ENCODE measurements at places on chromosomes 1 and 21.

DNA sequence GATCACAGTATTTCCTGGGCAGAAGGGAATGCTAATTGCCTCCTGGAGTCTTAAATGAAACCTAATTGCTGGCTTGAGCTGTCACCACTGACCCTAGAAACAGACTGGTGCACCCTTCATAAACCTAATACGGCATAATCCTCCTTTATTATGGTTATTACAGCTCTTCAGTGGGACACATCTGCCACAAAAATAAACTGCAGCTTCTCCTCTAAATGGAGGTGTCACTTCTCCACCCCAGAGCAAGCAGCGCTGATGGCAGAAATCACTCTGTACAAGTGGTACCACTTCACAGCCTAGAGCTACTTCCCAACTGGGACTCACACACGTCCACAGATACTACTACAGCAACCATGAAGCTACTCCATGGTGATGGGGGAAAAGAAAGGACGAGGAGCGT is 11.1 kb downstream of the PTPN14 start:
- DNase-seq = no peak

- DNase-seq = no peak
Observed at GRCh38 chr1:170707959-170708655, 44.2 kb downstream of the PRRX1 start.

GRCh38 chr1:200634261-200635122 is 13.9 kb upstream of the KIF14 start:
- no peak for DNase-seq

DNA sequence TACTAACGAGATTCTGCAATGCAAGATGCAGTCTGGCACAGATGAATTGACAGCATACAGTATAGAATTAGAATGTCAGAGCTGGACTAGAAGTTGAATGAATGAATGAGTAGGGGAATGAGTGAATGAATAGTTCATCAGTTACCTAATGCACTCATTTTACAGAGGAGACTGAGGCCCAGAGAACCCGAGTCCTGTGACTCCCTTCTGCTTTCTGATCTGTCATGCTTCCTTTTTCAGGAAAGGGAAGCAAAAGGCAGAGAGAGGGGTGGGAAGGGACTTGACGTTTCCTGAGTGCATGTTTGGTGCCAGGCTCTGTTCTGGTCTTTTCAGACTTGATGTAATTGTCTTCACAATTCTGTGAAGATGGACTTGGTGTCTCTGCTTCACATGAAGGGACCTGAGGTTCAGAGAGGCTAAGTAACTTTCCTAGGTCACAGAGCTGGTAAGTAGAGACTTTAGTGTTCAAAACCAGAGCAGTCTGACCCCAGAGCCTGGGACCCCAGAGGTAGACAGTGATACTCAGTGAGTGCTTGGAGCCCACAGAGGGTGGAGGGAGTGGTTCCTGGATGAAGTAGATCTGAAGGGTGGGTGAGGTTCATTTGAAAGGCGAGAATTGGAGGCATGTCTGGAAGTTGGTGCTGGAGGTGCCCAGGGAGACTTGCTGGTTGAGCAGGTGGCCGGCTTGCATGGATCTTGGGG is 8.0 kb upstream of the MEX3A start:
- no peak for DNase-seq

DNA sequence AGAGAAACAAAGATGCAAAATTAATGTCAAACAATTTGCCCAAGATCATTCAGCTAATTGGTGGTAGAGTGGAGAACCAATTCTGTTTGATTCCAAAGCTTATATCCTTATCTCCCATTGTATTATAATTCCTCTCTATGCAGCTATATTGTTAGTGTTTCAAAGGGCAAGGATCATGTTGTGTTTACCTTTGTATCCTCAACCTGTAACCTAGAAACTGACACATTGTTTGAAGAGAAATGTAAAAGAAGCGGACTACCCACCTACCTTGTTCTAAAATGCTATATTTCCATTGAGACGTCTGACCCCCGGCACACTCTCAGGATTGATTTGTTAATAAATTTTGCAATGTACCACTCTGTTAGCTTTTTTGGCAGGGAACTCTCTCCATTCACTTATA is 9.3 kb downstream of the RAVER2 start:
- no peak for DNase-seq

- no peak for DNase-seq
Observed at GRCh38 chr1:228292609-228292911, 84.7 kb downstream of the OBSCN start.

GRCh38 chr1:207868251-207868773 is 42.6 kb downstream of the CD34 start:
- peak; percentile 24 for DNase-seq
